ENCODE measurements at places on chromosomes 6 and 20.
A peak's percentile ranks its signal among the peaks of the same experiment; 100 is the strongest.

DNA sequence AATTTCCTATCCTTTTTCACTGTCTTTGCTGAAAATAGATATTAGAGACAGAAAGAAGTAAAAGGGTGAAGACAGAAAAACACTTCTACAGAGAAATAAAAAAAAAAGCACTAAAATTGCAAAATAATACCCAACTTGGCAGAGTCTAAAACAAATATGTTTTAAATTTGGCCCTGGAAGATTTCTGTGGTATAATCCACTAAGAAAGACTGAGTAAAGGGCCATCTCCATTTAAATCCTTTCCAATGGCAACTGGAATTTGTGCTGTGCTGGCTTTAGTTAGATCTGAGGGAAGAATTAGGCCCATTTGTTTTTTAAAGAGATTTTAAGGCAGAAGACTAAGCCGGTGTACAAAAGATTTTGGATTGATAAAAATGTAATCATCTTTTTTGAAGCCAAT lies 321.2 kb downstream of the GJA1 start:
- DNase-seq: no peak

GRCh38 chr20:60262967-60263603 lies 304.9 kb downstream of the CDH26 start:
- no peak for DNase-seq

DNA sequence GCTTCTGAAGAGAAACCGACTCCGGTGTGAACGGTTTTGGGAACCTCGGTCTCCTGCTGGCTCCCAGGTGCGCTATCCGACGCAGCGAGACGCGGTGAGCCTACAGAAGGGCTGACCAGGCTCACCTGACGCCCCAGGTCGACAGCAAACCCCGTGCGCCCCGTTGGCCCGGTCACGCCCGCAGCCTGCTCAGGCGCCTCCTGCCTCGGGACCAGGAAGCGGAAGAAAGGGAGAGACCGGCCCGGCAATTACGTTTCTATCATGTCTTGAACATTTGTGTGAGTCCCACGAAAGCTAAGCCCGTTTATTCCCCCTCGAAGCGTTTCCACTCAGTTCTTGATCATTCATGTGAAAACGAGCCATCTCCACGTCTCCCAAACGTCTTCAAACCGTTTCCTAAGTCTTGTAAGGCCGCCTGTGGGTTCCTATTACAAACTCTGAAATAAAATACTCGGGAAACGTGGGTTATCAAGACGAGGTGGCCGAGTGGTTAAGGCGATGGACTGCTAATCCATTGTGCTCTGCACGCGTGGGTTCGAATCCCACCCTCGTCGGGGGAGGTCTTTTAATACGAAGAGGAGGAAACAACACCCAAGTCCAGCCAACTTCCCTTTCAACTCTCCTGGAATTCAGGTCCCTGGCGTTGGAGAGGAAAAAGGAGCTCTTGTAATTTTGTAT lies 150.5 kb upstream of the PRSS16 start:
- DNase-seq: peak; percentile 89

GRCh38 chr6:123769431-123769830 lies 34.2 kb upstream of the NKAIN2 start:
- DNase-seq: no peak

- DNase-seq: no peak
Measured at GRCh38 chr20:13723011-13723410, 61.7 kb downstream of the ESF1 start.

DNA sequence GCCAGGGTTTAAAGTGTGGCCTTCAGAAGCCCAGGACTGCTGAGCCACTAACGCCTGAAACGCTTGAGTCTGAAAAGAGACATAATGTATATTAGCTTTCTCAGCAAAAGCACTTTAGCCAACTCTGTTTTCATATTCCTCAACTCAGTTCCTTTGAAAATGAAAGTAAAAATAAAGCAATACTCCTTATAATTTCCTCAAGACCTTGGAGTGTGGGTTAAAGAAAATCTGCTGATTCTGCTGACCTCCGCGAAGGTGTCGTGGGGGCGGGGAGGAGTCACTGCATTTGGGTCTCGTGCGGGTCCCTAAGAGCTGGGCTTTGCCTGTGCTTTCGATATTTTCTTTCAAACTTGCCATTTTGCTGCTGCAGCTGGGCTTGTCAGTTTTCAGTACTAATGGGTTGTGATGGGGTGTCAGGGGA lies 142.2 kb upstream of the ARID1B start:
- no peak for DNase-seq

- no peak for DNase-seq
Measured at GRCh38 chr6:16363749-16364148, 125.4 kb downstream of the GMPR start.

DNA sequence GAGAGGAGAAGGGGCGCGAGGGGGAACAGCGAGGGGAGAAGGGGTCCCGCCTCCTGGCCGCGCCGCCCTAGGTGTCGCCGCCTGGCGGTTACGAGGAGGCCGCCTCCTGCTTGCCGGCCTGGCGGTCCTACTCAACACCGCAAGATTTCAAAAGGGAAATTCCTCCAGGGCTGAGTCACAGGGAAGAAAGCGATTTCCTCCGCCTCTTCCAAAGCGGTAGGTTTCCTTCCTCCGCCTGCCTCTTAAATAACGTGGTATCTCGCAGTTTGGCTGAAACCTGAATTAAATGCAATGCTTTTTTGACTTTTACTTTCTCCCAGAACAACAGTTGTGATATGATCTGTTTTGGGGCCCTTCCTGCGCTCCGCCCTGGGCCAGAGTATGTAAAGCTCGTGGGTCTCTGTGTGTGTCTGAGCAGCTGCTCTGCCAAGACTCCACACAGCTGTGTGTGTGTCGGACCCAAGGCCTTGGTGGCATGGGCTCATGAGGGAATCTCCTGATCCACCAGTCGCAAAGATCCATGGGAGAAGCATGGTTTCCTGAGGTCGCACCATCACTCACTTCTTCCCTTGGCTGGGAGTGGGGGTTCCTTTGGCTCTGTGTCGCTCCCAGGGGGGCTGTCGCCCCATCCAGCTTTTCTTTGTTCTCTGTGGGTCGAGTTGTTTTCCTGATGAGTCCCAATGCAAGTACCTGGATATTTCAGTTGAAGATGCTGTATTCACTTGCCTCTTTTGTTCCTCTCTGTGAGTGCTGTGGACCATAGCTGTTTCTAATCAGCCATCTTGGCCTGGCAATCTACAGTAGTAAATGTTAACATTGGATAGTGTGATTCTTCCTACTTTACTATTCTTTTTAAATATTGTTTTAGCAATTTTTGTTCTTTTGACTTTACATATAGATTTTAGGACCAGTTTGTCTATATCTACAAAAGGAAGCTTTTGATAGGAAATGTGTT lies 31.6 kb upstream of the NOTCH4 start:
- DNase-seq: peak; percentile 94

DNA sequence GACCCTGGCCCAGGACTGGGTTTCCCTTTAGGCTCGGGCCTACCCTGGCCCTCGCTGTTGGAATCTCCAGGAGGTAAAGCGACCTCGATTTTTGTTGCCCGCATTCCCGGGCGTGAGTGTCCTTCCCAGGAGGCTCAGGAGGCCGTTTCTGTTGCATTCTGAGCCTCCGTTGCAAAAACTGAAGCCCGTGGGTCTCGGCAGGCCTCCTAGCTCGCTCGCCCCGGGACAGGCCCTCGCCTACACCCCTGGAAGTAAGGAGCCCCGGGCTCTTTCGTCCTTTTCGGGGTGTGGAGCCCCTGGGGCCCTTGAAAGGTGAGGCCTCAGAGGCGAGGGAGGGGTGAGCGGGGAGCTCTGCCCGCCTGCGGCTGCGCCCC lies 2.3 kb downstream of the NR2E1 start:
- peak; percentile 85 for DNase-seq

DNA sequence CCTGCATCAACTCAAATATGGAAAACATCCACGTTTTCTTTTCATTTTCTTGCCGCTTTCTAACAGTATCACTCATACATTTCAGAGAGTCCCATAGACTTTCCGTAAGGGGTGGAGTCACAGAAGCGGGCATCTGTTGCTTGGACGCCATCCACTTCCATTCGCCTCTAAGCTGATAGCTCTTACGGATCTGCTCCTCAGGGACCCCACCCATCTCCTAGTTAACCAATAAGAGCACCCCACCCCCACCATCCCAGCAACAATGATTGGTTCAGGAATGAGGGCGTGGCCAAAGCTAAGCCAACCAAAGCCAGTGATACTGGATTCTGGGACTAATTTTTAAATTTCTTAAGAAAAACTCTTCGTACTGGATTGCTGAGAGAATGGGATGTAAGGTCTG lies 42.4 kb downstream of the SLC2A10 start:
- DNase-seq: no peak

DNA sequence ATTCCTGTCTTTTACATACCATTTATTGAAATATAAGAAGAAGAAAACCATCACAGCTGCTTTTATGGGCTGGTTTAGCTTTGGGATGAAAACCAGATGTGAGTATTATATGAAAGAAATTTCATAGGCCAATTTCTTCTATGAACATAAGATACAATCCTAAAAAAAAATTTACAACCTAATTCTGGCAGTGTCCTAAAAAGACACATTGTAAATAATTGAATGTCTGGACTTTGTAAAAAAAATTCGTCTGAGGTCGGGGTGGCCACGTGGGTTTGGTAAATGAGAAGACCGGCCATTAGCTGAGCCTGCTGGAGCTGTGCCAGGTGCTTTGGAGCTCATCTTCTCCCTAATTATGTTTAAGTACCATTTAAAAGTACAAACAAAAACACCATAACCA lies 26.8 kb downstream of the DACT2 start:
- DNase-seq: no peak

- DNase-seq: no peak
Measured at GRCh38 chr6:30378290-30378937, 33.5 kb downstream of the RPP21 start.

DNA sequence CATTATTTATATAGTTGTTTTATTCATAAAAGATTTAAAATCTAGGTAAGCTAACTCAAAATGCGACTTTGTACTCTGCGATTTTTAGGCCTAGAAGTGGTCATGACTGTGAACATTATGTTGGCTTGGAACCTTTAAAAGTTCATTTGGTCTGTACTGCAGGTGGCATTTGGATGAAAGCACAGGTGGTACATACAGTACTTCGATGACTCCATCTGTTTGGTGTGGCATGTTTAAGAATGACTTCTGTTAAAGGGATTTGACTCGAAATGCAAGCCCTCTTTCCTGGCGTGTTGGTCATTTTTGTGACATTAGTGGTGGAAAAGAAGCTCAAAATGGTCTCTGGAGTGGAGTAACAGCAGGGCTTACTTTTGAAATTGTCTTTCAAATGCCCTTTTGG lies 118.1 kb downstream of the UST start:
- DNase-seq: peak; percentile 29

GRCh38 chr20:9742821-9743220 lies 96.1 kb downstream of the PAK5 start:
- DNase-seq: no peak

DNA sequence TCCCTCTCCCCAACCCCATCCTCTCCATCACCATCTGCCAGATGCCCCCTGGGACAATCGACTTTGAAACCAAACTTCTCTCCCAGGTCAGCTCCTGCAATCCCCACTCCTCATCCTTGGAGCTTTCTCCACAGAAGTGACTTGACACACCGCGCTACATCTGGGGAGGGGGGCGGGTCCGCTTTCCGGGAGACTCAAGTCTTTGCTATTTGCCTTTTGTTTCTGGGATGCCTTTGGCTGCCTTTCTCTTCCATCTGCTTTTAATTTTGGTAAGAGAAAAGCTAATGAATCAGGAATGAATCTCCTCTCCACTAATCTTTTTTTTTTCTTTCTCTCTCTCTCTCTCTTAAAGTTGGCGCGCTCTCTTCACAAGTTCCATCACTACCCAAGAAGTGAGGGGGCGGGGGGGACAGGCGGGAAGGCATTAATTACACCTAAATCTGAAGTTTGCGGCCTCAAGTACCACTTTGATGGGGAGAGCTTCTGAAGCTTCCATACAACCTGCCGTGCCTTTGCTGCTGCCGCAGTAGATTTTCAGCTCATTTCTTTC lies 664 bp upstream of the TPBG start:
- DNase-seq: peak; percentile 77

DNA sequence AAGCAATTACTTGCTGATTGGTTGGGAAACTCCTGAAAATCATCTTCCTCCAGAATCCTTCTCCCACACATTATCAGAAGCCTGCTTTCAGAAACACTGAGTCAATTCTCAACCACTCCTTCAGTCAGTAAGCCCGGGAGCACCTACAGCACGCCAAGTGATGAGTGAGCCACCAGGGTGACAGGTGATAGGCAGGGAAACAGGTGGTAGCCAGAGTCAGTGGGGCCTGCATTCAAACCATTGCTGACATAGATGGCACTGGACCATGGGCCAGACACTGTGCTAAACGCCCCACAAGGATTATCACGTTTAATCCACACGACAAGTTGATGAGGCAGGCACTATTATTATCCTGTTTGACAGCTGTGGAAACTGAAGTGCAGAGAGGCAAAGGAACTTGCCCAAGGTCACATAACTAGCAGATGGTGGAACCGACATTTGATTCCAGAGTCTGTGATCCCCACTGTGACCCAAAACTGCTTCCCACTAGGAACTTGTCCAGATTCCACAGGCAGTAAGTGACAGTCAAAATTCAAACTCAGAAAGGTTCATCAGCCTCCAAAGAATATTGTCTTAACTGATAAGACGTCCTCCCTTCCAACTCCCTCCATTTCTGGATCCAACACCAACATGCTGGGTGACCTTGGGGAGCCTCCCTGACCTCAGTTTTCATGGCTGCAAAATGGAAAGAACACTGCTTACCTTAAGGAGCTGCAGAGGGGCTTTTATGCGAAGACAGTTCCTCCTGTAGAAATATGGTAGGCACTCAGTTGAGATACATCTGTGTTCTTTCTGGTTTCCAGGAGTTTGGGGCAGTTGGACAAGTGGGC lies 23.9 kb upstream of the TOP1 start:
- peak; percentile 45 for DNase-seq

- no peak for DNase-seq
Measured at GRCh38 chr20:16864963-16865362, 116.8 kb downstream of the OTOR start.

GRCh38 chr6:90350689-90351554 lies 54.3 kb upstream of the BACH2 start:
- DNase-seq: no peak

GRCh38 chr6:25842526-25842925 lies 10.7 kb upstream of the SLC17A1 start:
- no peak for DNase-seq

GRCh38 chr6:168632694-168633093 lies 191.7 kb downstream of the SMOC2 start:
- no peak for DNase-seq

DNA sequence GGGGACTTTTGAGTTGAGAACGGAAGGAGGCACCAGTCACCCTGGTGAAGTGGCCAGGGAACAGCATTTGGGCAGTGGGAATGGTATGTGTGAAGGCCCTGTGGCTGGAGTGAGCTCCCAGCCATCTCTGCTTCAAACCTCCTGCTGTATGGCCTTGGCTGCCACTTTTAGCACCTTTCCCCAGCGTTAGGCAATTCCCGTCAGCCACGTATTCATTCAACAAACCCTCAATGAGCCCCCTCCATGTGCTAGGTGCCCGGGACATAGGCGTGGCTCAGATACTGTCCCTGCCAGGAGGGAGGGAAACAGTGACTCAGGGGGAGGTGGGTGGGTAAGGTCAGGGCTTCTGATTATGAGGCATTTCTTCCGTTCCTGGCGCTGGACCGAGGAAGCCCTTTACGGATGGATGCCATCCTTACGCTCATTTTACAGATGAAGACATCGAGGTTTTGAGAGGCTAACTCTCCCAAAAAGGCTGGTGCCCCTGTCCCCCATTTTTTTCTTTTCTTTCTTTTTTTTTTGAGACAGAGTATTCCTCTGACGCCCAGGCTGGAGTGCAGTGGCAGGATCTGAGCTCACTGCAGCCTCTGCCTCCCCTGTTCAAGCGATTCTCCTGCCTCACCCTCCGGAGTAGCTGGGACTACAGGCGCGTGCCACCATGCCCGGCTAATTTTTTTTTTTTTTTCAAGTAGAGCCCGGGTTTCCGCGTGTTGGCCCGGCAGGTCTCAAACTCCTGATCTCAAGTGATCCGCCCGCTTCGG lies 37.5 kb downstream of the SRC start:
- peak; percentile 85 for DNase-seq
